ENCODE measurements at places on chromosomes 2 and 18.

DNA sequence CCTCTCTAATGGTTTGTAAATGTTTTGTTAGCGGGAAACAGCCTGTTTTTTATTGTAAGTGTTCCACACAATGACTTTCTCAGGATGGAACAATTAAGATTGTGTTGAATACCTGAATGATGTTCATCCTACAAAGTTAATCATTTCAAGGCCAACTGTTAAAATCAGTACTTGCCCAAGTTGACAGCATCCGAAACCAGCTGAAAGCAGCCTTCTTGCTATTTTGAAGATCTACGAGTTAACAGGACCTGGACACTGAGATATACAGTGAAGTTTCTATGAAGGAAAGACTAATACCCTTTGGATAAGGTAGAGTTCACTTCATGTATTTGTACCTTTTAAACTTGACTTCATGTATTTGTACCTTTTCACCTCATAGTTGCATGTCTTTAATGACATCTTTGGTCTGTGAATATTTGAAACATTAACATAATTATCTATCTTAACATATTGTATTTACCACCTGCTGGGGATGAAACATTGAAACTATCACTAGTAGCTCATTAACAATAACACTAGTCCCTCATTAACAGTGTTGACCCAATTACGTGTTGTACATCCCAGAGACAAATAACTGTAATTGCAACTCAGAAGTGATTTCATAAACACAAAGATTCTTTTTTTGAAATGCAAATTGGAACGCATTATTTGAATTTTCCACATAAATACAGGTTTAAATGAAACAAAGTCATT lies 556.0 kb upstream of the MEX3C start:
- DNase-seq: no peak

GRCh38 chr2:36416370-36417165 lies 61.0 kb downstream of the CRIM1 start:
- no peak for DNase-seq

GRCh38 chr2:159188449-159188848 lies 98.1 kb downstream of the WDSUB1 start:
- DNase-seq: no peak

- DNase-seq: no peak
Measured at GRCh38 chr2:143084462-143084861, 44.8 kb upstream of the ARHGAP15 start.

DNA sequence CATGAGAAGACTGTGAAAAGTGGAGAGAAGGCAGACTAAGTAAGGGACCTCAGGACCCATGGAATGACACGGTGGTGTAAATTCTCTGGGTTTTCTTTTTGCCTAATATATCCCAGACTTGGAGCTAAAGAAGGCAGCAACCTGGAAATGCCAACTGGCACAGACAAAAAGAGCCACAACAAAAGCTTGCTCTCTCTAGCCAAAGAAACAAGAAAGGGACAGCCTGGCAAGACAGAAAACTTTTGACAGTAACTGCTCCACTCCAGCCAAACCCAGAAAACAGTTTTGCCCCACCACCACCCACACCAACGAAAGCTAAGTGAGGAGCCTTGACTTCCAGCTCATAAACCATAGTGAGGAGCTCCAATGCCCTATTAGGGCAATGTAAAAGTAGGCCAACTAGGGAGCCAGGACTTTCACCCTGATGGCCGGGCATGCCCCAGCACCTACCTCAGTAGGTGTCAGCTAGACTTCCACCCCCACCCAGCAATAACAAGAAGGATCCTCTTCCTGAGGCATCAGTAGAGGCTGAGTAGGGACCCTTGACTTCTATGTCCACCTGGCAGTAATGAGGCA lies 35.5 kb downstream of the PELI1 start:
- no peak for DNase-seq

GRCh38 chr2:237143118-237143517 lies 57.4 kb downstream of the COPS8 start:
- no peak for DNase-seq

DNA sequence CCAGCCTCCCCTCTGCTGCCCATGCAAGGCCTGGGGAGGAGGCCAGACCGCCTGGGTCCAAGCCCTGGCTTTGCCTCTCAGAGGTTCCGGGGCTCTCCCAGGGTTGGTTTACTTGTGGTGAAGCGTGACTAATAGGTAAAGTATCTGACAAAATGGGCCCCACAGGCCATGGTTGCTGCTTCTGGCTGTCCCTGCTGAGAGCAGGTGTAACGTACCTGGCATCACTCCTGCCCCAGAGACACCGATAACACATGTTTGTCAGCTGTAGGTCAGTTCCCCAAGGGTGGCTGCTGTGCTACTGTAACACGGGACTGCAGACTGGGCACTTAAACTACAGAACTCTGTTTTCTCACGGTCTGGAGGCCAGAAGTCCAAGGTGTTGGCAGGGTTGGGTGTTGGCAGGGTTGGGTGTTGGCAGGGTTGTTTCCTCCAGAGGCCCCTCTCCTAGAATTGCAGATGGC lies 34.1 kb downstream of the ODC1 start:
- DNase-seq: no peak

DNA sequence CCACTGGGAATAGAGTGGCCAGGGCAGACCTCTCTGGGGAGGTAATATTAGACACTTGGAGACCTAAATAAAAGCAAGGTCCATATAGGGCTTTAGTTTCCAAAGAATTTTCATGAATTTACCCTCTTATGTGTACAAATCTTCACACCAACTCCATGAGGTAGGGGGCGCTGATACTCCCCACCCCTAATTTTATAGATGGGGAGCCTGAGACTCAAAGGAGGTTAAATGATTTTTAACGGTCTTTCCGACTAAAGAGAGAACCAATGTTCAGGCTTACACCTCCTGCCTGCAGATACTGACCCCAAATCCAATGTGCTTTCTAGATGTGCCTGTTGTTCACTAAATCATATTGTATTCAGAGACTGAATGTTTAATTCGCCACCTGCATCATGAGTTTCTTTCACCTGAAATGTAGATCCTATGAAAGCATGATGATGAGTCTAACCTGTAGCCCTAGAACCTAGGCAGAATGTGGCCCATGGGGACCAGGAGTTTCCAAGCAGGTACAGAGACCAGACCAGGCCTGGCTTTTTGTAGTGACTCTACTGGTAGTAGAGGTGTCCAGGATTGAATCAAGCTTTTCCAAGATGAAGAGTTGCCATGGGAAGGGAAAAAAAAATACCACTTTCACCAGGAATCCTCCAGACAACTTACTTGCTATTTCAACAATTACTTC lies 16.8 kb upstream of the PAX3 start:
- DNase-seq: no peak

DNA sequence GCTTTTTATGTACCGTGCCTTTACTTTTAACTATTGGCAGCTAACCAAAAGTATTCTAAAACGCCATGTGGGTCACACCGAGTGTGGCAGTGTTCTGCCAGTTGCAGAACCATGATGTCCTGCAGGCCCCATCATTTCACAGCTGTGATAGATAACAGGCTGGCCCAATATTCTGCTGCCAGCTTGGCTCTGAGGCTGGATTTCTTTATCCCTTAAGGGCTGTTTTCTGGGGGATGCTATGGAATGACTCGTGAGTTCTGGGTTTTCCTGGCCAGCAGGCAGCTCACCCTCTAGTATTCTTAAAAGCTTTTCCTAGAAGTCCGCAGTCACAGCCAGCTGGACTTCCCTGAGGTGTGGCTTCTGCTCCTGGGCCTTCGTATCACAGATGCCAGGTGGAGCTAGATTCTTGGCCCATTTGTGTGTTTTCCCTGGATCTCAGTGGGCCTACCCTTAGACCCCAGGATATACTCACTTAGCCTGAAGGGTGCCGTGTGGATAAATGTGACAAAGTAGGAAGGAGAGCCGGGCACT lies 41.0 kb downstream of the FHOD3 start:
- DNase-seq: no peak

DNA sequence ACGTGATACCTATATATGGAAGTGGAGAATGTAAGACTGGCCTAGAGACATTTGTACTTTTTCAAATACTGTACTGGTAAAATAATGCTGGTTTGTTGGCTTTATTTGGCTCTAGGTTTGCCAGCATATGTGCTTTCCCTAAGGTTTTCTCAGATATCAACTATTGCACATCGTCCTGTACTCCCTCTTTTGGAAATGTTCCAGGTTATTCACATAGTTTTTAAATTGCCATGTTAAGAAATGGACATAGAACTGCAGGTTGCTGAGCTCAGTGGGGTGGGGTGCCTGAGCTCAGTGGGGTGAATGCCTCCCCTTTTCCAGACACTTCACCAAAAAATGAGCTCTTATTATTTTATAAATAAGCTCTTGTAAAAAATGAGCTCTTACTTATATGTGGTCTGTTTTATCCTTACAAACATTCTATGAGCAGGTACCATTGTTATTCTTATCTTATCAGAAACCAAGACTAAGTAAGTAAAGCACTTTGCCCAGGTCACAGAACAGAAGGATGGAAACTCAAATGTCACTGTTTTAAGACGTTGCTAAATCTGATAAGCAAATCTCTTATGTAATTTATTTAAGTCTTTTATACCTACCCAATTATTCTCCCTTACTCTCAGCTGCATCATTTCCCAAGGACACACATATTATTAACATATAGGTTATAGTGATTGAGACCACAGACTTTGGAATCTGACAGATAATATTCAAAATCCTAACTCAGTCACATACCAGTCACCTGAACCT lies 99.0 kb downstream of the CPS1 start:
- DNase-seq: no peak
